ENCODE measurements at places on chromosomes 6 and 20.

GRCh38 chr6:2931970-2932748 is 29.1 kb upstream of the SERPINB9 start:
- peak; percentile 47 for DNase-seq

- no peak for DNase-seq
These were observed 187.7 kb downstream of the ASCC3 start for GRCh38 chr6:100693249-100693927.

DNA sequence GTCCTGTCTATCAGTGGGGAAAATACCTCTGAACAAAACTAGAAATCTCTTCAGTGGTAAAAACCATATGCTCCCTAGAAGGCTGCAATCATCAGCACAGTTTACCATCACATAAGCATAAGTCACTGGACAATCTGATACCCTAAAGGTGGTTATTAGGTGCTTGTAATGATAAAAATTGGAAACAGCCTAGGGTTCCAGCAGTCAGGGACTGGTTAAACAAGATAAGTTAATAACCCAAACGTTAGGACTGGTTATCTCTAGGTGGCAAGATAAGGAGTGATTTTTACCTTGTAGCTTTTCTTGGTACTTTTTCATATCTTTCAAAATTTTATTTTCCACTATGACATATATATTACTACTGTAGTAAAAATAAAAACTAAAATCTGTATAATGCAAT is 11.0 kb downstream of the ECI2 start:
- no peak for DNase-seq

GRCh38 chr6:119978274-119978889 is 628.8 kb upstream of the MAN1A1 start:
- peak; percentile 39 for DNase-seq

- no peak for DNase-seq
These were observed 55.5 kb upstream of the UNC93A start for GRCh38 chr6:167235421-167236238.

DNA sequence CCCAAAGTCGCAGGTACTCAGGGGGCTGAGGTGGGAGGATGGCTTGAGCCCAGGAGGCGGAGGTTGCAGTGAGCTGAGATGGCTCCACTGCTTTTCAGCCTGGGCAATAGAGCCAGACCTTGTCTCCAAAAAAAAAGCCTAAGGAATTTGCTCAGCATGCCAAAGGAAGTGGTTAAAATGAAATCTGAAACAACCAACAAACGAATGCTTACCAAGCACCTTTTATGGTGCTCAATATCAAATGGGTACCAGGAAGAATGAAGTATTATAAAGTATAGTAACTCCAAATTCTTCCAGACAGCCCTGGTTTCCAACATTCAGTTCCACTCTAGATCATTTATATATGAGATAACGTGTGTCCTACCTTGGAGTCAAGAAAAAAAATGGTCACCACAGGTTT is 14.0 kb downstream of the GMDS start:
- peak; percentile 9 for DNase-seq

- peak; percentile 64 for DNase-seq
These were observed 24.4 kb downstream of the CNBD2 start for GRCh38 chr20:35992713-35993335.

- no peak for DNase-seq
These were observed 101.0 kb downstream of the ADAT2 start for GRCh38 chr6:143349530-143349929.

- DNase-seq, result no peak
These were observed 191.1 kb upstream of the HEY2 start for GRCh38 chr6:125558241-125558843.

GRCh38 chr6:156557251-156557910 is 219.8 kb upstream of the ARID1B start:
- DNase-seq, result no peak

GRCh38 chr6:31083742-31084354 is 28.5 kb downstream of the C6orf15 start:
- peak; percentile 68 for DNase-seq

DNA sequence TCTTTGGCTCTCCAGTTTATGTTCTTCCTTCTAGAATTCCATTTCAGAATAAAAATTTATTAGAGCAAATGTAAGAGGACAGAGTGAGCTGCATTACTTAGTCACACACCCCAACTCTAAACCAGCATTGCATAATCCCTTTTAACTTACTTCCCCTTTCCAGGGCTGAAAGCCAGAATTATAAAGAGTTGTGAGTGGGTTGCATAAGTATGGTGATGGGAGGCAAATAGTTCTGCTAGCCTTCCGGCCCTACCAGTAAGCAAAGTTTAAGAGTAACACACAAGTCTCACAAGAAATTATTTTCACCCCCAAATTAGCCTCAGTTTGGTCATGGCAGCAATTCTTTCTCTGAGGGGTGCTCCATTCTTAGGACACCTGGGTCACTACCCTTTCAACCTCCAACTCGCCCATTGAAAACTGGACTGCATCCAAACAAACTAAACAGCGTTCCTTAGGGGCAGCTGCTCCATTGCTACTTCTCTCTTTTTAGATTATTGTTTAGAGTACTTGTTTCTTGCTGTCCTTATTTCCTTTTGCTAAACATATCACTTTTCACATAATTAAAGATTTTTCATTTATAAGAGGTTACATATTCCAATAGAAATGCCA is 1.6 kb downstream of the KIAA0408 start:
- peak; percentile 83 for DNase-seq

GRCh38 chr6:39558079-39558478 is 167.1 kb downstream of the KIF6 start:
- no peak for DNase-seq

GRCh38 chr6:150813993-150814359 is 51.5 kb upstream of the MTHFD1L start:
- DNase-seq, result no peak

- no peak for DNase-seq
These were observed 112.2 kb upstream of the ARMC2 start for GRCh38 chr6:108736002-108736361.

DNA sequence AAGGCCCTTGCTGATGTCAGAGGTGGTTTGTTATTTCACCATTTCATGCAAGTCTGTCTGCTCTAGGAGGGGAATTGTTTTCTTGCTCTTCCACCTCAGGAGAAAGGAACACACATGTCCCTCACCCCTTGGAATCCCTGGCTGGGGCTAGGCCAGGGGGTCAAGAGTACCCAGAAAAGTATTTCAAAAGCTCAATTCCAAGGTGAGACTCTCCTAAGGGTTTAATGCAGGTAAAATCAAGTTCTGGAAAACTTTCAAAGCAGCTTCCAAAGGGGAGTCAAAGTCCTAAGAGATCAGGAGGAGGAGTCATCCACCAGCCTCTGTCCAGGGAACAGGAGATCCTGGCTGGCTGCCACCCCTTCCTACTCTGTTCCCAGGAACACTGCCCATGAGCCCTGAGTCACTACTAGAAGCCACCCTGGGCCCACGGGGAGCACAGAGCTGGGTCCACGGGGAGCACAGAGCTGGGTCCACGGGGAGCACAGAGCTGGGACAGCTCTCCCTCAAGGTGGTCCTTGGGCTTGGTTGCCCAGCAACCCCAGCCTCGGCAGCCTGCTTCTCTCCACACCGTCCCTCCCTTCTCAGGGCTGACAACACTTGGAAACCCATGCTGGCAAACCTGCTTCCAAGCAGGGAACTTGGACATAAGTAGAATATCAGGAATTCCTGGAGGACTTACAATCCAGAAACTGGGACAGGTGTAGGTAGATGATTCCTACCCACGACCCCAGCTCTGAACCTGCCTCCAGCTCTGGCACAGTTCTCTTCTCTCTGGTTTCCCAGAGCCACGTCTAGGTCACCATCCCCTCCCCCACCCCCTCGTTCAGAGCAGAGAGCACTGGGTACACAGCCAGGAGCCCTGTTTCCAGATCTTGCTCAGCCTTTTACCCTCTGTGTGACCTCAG is 35.3 kb upstream of the CDKN1A start:
- DNase-seq, result peak; percentile 91

- DNase-seq, result no peak
These were observed 57.1 kb downstream of the CRYBG1 start for GRCh38 chr6:106417572-106418147.

- DNase-seq, result no peak
These were observed 27.1 kb upstream of the ELOVL5 start for GRCh38 chr6:53375847-53376246.

Data from HCEC 1CT (cell line).